CD4-positive, alpha-beta T cell treated with Interleukin-1 beta for 1 hour (primary cell): ENCODE measurements at places on chromosomes 13 and 19.

GRCh38 chr13:76512721-76513145 lies 373.5 kb downstream of the KCTD12 start:
- no peak for DNase-seq

DNA sequence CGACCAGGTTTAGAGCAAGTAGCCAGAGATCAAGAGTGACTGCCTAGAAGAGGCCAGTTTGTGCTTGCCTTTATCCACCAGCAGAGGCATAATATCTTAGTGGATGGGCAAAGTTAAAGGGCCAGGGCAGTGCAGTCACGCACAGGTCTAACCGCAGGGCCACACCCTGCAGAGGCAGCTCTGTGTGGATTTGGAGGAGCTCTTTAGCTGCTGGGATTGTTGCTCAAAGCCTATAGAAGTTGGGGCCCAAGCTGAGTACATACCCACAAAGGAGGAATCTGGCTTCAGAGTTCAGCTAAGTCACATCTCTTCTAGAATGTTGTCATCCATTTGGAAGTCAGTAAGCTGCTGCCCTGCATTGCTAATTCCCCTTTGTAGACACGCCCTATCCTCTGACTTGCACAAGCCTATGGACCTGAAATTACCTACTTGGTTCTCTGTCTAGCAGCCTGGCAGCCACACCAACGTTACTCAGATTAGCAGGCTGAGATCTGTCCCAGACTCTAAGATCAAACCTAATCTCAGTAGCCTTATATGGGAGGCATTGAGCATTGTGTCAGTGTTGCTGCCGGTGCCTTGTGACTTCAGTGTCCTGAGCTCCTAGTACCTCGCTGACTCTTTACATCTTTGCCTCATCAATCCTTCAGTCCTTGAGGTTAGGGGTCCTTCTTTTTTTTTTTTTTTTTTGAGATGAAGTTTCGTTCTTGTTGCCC lies 102.9 kb upstream of the STARD13 start:
- DNase-seq, result no peak

GRCh38 chr13:19632915-19633478 lies 462 bp upstream of the MPHOSPH8 start:
- no peak for DNase-seq

DNA sequence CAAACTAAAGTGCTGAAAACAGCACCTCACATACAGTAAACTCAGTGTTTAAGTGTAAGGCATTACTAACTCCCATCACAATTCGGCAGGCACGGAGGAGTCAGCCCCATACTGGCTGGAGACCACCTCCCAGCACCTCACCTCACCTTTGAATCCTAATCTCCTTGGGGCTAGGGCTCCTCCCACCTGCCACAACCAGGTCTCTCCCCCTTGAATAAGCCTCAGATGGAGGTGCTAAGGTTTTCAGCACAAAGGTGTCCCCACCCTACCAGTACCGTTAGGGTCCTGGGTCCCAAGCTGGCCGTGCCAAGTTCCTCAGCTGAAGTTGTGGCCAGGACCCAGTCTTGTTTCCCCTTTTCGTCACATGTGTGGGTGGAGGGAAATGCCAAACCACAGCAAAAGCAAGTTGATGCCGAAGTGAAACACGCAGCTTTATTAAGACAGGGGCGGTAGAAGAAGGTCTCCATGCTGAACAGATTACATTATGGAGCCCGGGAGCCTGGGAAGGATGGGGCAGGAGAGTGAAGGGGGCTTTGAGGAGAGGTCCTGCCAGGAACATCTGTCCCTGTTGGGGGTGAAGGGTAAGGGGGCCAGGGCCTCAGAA lies at the start of gene IGFLR1:
Gene IGFLR1 (minus strand): TSS at position 332 of the 604 bp plus-strand sequence. CDS start 1,272 bp downstream, outside the sequence.
- peak; percentile 79 for DNase-seq

DNA sequence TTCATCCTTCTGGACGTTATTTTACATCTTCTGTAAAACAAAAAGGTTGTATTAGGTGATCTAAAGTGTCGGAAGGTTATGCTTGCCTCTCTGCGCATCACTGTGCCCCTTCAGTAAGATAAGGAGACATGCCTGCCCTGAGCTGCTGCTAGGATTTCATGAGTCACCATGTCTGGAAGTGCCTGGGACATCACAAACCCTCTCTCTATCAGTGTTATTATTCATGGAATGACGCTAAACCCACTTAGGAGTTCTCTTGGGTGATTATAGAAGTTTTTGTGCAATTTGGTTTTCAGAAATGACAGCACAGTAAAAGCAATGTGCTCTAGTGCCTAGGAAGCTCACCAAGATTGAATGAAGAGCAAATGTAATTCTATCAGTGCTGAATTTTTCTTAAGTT lies 617.7 kb downstream of the DCT start:
- no peak for DNase-seq

GRCh38 chr13:98324105-98324504 lies 147.0 kb upstream of the RNF113B start:
- DNase-seq, result no peak

DNA sequence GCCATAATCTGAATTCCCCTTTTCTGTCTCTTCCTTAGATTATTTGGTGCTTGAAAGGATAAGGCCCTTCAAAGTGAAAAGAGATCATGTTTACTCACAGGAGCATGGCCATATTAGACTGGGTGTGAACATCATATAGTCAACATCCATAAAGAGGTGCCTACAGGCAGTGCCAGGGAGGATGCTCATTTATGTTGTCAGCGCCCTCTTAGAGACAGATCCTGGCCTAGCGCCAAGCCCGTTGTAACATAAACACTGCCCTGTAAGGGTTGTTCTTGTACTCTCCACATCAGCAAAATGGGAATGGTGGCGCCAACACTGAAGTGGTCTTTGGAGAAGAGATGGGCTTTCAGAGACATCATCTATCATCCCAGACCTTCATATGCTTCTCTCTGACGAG lies 16.1 kb downstream of the PCDH8 start:
- no peak for DNase-seq

DNA sequence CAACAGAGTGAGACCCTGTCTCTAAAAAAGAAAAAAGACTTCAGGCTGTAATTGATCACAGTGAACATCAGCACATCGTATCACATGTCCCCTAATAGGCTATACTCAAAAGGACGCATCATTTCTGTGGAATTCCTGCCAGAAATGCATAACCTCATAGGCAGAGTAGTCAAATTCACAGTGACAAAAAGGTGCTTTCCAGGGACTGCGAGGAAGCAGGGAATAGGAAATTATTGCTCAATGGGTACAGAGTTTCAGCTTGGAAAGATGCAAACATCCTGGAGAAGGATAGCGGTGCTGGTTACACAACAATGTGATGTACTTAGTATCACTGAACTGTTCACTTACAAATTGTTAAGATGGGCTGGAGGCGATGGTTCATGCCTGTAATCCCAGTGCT lies 41.1 kb upstream of the MRI1 start:
- DNase-seq, result no peak

- DNase-seq, result no peak
Measured at GRCh38 chr19:35459414-35460082, 11.5 kb downstream of the FFAR2 start.

DNA sequence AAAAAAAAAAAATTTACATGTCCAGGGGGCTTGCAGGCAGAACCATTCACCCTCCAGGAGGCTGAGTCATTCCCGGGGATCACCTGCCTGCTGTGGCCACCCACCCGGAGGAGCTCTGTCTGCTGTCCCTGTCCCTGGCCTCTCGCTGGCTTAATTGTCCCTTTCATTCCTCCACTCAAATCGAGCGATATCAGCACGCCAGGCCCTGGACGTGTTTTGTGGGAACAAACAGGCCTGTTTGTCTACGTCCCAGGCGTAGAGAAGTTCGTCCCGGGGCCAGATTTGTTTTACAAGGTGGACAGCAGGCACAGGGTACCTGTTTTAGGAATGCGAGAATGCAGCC lies 21.2 kb downstream of the SULT2B1 start:
- no peak for DNase-seq

DNA sequence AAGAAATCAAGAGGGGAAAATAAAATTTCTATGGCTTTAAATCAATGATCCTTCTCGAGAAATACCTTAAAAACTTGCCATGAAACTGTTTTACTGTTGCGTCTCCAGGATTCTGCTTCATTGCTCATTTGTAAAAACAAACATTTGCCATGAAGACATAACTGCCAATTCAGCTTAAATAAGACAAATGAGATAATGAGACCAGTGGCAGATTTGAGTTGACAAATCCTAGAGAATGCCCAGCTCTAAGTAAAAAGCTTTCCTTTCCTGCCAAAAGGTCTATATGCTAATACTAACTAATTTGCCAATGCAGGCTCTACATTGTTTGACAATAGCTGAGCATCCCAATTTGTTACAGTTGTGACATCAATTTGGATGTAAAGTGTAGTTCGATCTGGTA lies 400.5 kb upstream of the PCDH9 start:
- no peak for DNase-seq

- DNase-seq, result peak; percentile 35
Measured at GRCh38 chr13:74062933-74063332, 71.3 kb downstream of the KLF12 start.

GRCh38 chr13:86725105-86725504 lies 925.9 kb upstream of the SLITRK6 start:
- no peak for DNase-seq

- DNase-seq, result no peak
Measured at GRCh38 chr13:82747291-82747690, 1135.0 kb downstream of the SLITRK1 start.

GRCh38 chr19:47306303-47306702 lies 3.4 kb upstream of the C5AR1 start:
- no peak for DNase-seq
